ENCODE measurements at places on chromosomes 3 and 15.

- DNase-seq, result peak; percentile 56
Measured at GRCh38 chr15:39786447-39787056, 3.9 kb upstream of the FSIP1 start.

- DNase-seq, result no peak
Measured at GRCh38 chr3:21533002-21533401, 218.0 kb downstream of the ZNF385D start.

GRCh38 chr3:50848308-50848707, 173.6 kb downstream of the DOCK3 start:
- DNase-seq, result no peak

- DNase-seq, result peak; percentile 6
Measured at GRCh38 chr3:66498687-66499621, 1.9 kb downstream of the LRIG1 start.

GRCh38 chr15:77349666-77350065, 70.2 kb downstream of the PEAK1 start:
- DNase-seq, result no peak

GRCh38 chr3:87318617-87319021, 42.2 kb upstream of the POU1F1 start:
- no peak for DNase-seq

- no peak for DNase-seq
Measured at GRCh38 chr3:106510206-106510605, 641.4 kb upstream of the CBLB start.

DNA sequence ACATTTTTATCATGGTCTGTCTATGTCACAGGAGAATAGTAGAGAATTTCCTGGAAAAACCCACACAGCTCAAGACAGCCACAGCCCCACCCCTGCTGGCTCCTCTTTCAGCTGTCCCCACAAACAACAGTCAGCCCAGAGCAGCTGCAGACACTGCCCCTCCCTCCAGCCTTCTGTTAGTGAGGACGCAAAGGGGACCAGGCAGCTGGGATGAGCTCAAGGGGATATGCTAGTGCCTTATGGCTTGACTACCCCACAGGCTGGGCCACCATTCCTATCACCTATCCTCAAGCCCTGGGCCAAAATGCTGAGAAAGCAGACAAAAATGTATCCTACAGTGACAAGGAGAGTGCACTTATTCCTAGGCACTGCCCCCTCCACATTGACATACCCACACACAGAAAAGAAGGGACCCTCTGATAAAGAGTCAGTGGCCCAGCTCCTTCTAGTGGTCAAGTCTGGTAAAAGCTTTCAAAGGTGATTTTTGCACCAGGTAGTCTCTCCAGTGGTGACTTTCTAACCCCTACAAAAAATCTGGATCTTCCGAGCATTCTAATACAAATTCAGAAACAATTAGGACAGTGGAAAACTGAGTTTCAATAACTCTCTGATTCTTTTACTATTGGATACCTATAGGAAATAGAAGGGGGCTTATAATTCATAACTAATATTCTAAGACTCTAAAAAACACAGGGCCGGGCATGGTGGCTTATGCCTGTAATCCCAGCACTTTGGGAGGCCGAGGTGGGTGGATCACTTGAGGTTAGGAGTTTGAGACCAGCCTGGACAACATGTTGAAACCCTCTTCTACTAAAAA, 3.0 kb upstream of the MAP1A start:
- no peak for DNase-seq

Measured in suppressor macrophage treated with lipopolysaccharide for 4 hours (primary cell).